ENCODE measurements at places on chromosomes 7 and 10. TPM values are rescaled to one million over a fixed set of nuclear protein-coding genes. Genes with fewer than 3 reads are reported as not detected.

DNA sequence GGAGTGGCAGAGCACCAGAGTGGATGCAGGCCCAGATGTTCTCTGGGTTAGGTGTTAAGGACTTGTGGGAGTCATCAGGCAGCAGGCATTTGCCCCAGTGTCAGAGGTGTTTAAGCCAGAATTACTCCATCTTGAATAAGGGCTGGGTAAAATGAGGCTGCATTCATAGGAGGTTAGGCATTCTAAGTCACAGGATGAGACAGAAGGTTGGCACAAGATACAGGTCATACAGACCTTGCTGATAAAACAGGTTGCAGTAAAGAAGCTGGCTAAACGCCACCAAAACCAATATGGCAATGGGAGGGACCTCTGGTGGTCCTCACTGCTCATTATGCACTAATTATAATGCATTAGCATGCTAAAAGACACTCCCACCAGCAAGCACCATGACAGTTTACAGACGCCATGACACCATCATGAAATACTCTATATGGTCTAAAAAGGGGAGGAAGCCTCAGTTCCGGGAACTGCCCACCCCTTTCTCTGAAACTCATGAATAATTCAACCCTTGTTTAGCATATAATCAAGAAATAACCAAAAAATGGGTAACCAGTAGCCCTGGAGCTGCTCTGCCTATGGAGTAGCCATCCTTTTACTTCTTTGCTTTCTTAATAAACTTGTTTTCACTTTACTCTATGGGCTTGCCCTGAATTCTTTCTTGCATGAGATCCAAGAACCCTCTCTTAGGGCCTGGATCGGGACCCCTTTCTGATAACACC is 882 bp upstream of the LRRC61 start:
- DNase-seq, result no peak

GRCh38 chr7:90720984-90721760 is 125.1 kb downstream of the CDK14 start:
- no peak for DNase-seq

- no peak for DNase-seq
Measured at GRCh38 chr7:121529003-121529402, 132.9 kb upstream of the FAM3C start.

- DNase-seq, result no peak
Measured at GRCh38 chr10:73517166-73517888, 21.5 kb upstream of the PPP3CB start.

DNA sequence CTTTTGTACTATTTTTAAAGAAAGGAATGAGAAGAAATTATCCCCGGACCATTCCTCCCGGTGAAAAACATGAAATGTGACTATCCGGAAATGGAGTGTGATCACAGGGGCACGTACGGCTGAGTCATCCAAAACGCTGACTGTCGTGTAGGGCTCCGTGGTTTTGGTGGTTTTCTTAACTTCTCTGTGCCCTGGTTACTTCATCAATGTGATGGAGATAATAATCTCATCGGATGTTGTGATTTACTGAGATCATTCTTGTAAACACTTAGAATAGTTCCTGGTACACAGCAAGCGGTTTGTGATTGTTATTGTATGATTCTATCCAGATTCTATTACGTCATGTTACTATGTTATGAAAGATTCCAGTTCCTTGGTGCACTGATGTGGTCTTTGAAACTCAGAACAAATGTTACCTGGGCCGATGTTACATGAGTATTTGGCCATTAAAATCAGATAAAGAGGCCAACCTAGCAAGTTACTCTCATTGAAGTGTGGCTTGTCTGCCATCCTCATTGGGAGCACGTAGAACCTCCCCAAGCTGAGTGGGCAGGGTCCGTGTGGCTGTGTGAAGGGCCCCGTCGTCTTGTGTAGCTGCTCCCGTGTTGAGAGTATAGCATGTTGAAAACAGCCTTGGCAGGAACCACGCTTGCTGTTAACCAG is 99.5 kb downstream of the CAMK1D start:
- DNase-seq, result no peak

GRCh38 chr10:9868499-9868898 is 1149.2 kb upstream of the CELF2 start:
- no peak for DNase-seq

GRCh38 chr7:53675835-53676234 is 640.4 kb downstream of the POM121L12 start:
- no peak for DNase-seq

- no peak for DNase-seq
Measured at GRCh38 chr10:6729071-6729774, 149.1 kb upstream of the PRKCQ start.

DNA sequence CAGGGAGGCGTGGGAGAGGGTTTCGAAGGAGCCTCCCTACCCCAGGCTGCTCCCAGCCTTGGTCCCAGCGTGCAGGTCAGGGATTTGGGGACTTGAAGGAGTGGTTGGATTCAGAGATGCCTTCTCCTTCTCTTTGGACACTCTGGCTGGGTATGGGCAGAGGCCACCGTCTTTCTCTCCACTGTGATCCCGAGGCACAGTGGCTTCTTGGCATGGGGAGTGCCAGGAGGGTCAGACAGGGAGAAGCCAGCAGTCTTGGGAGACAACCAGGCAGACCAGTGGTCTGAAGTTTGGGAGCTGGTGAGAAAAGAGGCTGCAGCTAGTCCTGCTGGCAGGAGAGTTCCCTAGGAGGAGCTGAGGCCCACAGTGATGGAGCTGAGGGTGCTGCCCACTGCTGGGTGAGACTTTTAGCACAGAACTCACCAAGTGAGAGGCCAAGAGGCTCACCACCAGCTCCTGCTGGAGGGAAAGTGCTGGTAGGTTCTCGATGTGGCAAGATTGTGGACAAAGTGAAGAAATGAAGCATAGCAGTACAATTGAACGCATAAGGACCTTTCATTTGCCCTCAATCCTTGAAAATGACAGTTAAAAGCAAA is 35.2 kb upstream of the WDFY4 start:
- no peak for DNase-seq

Gene CCZ1
- 74.7 TPM for total RNA-seq

Gene RBM48
- total RNA-seq, result 14.1 TPM

Gene CHCHD2
- 170 TPM for total RNA-seq

Gene CPEB3
- total RNA-seq, result 6.2 TPM
